Psoas muscle (tissue), 8 donors: ENCODE measurements at places on chromosomes 4 and X.
A peak's percentile ranks its signal among the peaks of the same experiment; 100 is the strongest.

DNA sequence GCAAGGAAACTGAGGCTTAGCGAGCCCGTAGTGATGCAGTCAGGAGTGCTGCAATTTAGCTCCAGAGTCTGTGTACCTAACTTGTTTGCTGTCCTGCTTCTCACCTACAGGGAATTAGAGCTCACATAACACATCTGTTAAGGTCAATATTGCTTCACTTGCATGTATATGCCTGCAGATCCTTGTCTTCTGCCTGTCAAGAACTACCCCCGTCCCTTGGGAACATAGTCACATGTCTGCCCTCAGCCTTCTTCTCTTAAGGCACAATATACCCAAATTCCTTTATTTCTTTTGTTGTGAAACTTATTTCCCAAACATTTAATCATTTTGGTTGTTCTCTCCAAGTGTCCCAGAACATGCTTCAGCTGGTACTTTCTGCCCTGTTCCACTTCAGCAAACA, 103.3 kb upstream of the LEF1 start:
- no peak for DNase-seq

- no peak for DNase-seq
Observed at GRCh38 chr4:152959080-152959479, 23.0 kb downstream of the FHDC1 start.

DNA sequence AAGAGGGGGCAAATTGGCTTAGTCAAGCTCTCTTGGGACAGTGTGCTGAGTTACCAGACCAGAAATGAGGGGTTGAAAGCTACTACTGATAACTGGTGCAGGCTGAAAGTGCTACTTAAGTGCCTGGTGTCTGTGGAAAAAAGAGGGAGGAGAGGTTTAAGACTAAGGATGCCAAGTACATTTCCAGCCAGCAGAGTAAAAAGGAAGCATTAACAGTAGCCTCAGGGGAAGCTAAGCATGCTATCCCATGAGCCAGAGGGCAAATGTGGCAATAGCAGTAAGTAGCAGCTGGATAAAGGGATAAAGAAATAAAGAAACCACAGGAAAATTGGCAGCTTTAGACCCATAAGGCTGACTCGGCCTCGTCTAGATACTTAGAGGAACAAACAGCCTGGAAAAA, 196.3 kb upstream of the MAB21L2 start:
- DNase-seq = no peak

DNA sequence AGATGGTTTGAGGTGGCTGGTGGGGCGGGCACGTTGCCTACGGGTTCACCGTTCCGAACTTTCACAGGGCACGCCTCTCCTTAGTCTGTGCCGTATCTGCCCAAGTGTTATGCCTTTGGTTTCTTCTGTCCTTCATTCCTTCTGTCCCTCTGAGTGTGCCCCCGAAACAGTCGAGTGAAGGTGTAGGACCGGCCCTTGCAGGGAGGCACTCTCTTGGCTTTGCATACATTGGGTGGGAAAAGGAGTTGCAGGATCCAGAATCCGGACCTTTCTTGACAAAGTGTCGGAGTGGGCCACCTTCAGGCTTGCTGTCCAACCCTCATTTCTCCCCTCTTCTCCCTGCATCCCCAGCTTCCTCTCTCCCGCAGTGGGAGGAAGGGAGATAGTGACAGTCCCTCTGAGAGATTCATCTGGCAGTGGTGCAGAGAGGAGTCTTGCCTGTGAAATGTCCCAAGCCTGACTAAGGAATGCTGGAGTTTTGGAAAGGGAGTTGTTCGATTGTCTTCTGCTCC, 569 bp downstream of the ARFIP1 start:
- no peak for DNase-seq

DNA sequence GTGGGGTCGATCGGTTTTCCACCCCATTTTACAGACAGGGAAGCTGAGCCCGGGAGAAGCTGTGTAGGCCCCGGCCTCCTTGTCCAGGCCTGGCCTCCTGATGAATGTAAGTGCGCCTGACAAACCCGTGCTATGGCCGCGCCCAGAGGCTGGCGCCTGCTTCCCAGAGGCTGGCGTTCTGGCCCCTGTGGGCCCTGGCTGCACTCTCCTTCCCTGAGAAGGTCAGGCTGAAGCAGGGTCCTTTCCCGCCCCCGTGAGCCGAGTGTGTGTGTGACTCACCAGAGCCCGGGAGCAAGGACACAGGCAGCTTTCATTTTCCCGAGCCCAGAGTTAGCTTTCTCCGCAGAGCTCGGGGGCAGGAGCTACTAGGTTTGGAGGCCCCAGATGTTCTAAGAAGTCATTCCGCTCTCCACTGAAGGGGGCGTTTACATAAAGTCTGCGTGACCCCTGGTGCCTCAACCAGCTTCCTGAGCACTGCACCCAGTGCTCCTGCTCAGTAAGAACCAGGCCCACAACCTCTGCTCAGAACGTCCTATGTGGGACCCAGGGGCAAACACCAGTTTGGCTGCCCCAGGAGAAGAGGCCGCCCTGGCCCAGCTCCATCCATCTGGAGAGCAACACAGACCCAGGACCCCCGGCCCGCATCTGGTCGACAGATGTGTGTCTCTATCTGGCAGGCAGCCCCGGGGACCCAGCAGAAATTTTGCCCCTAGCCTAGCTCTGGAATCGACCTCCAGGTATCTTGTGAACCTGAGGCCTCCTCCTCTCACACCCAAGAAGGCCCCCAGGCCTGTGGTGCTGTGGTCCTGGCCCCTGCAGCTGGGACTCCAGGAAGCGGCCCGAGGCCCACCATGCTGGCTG, 13.6 kb downstream of the UVSSA start:
- DNase-seq = peak; percentile 37

DNA sequence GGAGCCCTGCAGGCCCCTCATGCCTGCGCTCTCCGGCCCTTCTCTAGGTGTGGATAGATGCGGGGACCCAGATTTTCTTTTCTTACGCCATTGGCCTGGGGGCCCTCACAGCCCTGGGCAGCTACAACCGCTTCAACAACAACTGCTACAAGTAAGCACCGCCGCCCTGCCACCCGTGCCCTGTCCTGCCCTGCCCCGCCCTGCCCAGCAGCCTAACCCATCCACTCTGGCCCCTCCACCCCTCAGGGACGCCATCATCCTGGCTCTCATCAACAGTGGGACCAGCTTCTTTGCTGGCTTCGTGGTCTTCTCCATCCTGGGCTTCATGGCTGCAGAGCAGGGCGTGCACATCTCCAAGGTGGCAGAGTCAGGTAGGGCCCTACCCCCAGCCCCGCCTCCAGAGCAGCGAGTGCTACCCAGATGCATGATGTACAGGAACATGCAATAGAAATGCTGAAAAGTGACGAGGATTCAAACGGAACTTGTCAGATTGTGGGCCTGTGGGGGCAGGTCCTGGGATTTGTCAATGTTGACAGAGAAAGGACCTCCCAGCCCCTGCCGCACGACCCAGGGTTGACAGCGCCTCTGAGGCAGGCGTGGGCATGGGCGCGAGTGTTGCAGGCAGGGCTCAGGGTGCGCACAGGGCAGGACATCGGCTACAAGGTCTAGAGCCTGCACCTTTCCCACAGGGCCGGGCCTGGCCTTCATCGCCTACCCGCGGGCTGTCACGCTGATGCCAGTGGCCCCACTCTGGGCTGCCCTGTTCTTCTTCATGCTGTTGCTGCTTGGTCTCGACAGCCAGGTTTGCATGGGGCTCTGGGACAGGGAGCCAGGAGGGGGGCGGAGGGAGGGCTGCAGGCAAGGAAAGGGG, 5.7 kb downstream of the SLC6A8 start:
- no peak for DNase-seq

DNA sequence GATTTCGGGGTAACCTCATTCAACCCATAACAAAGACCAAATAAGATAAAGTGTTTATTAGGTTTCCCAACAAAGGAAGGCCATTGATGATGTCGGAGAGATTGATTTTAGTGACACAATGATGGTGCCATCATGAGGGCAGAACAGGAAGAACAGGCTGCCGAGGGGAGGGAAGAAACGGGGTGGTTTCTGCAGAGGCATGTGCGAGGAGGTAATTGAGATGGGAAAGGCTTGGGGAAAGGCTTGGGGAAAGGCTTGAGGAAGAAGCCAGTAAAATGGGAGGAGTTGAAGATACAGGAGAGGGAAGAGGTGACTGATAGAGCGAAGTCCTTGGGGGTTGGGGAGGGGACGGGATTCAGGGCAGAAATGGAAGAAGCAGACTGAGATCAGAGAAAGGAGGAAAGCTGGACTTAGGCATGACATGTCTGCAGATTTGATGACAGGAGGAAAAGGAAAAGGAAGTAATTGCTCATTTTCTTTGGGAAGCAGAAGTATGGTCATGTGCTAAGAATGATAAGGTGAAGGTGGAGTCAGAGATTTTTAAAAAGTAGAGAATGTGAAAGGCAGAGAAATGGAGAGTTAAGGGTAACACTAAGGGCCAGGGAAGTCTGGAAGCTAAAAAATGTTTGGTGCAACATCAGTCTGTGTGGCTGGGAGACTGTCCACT, 6.0 kb downstream of the HPSE start:
- no peak for DNase-seq

DNA sequence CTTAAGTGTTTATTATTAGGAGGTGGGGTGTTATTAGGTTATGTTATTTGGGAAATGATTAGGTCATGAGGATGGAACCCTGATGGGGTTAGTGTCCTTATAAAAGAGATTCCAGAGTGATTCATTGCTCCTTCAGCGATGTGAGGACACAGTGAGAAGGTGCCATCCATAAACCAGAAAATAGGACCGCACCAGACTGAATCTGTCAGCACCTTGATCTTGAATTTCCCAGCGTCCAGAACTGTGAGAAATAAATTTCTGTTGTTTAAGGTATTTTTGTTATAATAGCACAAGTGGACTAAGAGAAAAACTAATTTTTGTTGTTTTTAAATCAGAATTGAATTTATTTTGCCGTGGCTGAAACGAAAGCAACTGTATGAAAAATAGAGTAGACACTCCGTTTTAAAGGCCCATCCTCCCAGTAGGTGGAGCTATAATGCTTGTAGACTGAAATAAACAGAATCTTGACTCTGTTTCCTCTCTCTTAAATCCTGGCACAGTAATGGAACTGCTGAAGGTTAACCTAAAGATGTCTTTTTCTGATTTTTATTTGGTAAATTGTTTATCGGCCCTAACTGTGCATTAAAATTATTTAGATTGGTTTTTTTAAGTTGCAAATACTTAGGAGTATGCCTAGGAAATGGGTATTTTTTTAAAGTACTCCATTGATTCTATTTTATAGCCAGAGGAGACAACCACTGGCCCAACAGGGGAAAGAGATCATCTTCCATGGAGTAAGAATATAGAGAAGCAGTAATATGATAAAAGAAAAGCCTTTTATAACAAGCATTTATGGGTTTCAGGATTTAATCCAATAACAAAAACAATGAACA, 133.2 kb upstream of the ADAMTS3 start:
- DNase-seq = no peak

GRCh38 chr4:81620442-81620841, 148.7 kb upstream of the RASGEF1B start:
- no peak for DNase-seq

GRCh38 chr4:139374251-139374650, 72.0 kb upstream of the NDUFC1 start:
- no peak for DNase-seq

- no peak for DNase-seq
Observed at GRCh38 chr4:69656653-69657158, 3.7 kb upstream of the UGT2A1 start.

DNA sequence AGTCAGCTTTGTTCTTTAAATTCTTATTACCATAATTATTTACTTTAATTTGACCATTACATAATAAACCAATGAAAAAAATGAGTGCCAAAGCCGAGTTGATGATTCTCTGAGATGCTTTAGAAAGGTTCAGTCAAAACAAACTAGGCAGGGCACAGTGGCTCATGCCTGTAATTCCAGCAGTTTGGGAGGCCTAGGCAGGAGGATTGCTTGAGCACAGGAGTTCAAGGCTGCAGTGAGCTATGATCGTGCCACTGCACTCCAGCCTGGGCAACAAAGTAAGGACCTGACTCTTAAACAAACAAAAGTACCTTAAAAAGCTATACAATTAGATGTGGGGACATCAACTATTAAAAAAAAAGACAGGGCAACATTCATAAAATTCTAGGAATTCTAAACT, 75.0 kb downstream of the AFAP1 start:
- DNase-seq = no peak

DNA sequence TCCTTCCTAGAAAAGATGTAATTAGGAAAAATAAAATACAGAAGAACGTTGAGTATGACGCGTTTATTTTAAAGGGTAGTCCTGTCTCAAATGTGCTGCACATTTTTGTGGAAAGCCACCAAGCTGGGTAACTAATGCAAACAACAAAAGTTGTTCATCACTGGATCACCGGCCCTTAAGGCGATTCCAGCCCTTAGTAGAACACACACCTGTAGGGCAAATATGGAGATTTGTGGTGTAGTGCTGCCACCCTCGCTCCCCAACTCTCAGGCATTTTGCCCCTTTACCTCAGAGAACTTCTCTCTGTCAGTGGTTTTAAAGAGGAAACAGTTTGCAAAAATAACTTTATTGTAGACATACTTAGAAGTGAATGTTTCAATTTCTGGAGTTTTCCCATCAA, 1.9 kb downstream of the TBL1X start:
- DNase-seq = no peak

GRCh38 chr4:13982010-13982409, 354.5 kb upstream of the BOD1L1 start:
- no peak for DNase-seq

- peak; percentile 73 for DNase-seq
Observed at GRCh38 chr4:25098964-25099891, 61.0 kb downstream of the SEPSECS start.

GRCh38 chr4:24321616-24322015, 262.7 kb downstream of the DHX15 start:
- DNase-seq = no peak

DNA sequence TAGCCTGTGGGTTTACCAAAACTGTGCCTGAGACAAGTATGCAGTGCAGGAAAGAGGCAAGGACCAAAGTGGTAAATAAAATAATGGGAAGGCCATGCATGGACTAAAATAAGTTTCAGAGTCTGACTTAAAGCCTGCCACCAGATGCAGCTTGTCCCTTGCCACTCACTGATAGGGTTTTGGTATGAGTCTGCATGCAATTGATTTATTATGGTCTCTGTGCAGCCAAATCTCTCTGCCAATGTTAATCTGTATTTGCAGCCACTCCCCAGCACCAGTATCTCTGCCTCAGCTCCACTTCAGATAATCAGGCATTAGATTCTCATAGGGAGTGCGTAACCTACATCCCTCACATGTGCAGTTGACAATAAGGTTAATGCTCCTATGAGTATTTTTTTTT, 5.5 kb upstream of the FGF2 start:
- no peak for DNase-seq

DNA sequence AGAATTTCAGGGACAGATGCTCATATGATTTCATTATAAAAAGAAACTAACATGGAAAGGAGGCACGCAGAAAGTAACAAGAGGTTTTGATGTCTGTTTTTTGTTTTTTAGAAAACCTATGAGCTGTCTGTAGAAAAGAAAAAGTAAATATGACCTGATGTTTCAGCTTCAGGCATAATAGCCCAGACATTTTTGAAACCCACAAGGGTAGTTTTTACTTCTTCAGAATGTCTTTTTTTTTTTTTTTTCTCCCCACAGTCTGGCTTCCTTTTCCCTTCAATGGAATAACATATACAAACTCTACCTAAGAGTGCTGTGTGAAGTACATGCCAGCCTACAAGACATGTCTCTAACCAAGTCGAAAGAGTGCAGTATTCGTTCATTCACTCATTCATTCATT, 18.3 kb upstream of the STX18 start:
- DNase-seq = no peak
